ENCODE measurements at places on chromosomes 2 and 18.

DNA sequence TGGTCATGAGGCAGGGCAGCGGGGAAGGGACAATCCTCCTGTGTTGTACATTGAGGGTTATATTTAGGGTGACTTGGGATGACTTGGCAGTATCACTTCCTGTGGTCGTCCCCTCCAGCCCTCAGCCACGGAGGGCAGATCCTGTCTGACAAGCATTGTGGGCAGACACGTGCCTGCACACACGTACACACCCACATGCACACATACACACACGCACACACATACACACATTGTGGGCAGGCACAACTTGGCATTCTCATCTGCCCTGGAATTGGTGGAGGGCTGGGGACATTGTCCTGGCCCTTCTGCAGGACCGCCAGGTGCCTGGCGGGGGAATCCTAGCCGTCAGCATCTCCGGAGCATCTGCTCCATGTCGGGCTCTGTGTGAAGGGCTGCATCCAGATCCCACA is 47.6 kb downstream of the ODC1 start:
- DNase-seq, result no peak

DNA sequence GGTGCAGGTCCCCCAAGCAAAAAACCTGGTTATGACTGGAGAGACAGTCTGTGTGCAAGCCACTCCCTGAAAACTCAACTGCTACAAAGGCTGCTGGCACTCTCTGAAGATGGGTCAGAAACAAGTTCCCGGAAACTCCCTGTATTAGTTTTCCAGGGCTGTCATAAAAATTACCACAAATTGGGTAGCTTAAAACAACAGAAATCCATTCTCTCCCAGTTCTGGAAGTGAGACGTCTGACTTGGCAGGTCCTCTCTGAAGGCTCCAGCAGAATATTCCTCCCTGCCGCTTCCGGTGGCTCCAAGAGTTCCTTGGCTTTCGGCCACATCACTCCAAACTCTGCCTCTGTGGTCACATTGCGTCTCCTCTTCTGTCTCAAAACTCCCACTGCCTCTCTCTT is 30.1 kb upstream of the SERPINE2 start:
- DNase-seq, result no peak

- DNase-seq, result no peak
These were observed 35.1 kb downstream of the VPS54 start for GRCh38 chr2:63983986-63984605.

GRCh38 chr2:207110715-207111114 is 55.0 kb downstream of the KLF7 start:
- no peak for DNase-seq

GRCh38 chr2:119692310-119692709 is 13.3 kb downstream of the TMEM177 start:
- no peak for DNase-seq

- no peak for DNase-seq
These were observed 1257.4 kb upstream of the ZEB2 start for GRCh38 chr2:145777297-145777696.

GRCh38 chr2:20448977-20449306 is 2.1 kb downstream of the RHOB start:
- DNase-seq, result no peak

- DNase-seq, result no peak
These were observed 626.2 kb upstream of the CDH7 start for GRCh38 chr18:65124633-65125032.

DNA sequence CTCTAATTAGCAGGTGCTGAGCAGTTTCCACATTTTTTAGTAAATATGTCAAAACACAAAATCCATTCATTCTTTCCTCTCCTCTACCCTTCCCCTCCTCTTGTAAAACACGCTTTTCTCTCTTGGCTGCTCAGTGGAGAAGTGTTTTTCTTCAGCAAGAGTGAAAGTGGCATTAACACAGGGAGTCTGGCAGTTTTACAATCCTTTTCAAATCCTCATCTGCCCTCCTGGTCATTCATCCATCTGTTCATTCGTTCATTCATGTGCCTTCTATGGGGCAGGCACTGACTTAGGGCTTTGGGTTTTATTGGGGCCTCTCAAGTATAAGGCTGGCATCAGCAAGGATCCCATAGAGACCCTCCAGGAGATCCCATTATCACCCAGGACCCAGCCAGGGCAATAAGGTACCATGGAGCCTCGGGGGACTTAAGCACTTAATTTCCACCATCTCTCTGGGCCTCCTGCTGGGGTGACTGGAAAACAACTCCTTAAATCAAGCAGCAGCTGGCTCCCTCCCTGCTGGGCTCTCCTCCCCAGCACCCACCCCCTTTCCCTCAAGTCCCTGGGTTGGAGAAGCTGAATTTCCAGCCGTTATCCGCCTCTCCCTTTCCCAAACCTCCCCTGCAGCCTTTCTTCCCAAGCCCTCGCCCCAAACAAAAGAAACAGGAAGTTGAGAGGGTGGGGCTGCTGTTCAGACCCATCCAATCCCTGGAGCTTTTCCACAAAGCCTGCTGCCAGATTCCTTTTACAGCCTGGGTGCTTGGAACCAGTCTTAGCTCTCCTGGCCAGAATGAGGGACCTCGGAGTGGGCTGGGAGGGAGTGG is 32.6 kb downstream of the MARCHF4 start:
- peak; percentile 88 for DNase-seq

DNA sequence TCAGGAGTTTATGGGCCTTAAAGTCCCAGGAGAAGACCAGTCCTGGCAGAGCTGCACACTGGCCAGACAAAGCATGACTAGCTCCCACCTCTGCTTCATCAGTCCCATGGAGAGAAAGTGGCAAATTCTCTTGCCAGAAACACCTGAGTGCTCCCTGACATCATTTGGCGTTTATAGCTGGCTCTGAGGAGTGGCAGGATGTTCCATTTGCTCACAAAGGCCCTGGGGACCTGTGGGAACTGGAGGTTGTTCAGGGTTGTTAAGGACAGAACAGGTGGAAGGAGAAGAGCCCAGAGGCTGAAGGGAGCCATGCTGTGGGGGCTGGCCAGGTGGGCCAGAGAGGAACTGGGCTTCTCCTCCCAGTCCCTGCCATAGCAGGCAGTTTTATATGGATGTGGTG is 56.1 kb downstream of the RPL37A start:
- peak; percentile 56 for DNase-seq

DNA sequence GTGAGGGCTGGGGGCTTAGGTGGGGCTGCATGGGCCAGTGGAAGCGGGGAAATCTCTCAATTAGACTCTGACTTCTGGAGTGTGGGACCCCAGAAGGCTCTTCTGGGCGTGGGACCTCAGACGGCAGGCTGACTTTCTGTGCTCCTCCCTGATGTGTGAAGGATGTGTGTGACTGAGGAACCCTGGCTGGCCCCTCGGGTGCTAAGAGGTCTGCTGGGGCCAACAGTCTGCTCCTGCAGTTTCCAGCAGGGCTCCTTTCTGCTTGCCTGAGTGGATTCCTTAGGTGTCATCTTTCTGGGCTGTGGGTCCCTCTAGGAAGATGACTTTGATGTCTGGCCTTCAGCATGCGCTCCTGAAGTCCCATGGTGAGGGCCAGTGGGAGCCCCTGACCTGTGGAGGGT is 167.5 kb downstream of the DYSF start:
- DNase-seq, result no peak

DNA sequence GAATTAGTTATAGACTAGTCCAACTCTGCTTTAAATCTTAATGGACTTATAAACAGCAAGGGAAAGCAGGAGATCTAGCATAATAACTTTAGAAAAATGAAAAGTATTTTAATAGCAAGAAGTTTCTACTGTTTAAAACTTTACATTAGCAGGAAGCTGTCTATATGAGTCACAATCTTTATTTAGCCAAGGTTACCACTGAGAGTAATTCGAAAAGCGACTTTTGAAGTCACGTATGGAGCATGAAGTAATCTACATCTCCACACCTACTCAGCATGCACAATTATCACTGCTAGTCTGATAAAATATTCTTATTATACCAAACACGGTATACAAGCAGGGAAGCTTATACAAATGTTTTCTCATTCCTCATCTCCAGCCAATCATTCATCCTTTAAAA is 515.4 kb upstream of the SOX11 start:
- no peak for DNase-seq

DNA sequence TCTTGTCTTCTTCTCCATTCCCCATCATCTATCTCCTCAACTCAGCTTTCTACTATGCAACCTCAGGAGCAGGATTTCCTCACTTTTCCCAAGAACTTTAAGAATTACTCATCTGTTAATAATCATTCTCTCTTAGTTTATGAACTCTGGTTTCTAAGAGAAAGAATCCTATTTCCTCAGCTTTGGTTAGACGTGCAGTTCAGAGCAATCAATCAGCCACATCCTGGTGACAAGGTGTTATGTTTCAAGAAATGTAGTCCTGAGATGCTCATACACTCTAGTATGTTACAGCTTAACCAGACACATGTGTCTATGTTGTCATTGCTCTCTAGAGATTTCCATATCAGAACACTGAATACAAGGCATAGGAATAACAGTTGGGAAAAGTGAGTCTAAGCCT is 277.9 kb downstream of the MBD2 start:
- no peak for DNase-seq

DNA sequence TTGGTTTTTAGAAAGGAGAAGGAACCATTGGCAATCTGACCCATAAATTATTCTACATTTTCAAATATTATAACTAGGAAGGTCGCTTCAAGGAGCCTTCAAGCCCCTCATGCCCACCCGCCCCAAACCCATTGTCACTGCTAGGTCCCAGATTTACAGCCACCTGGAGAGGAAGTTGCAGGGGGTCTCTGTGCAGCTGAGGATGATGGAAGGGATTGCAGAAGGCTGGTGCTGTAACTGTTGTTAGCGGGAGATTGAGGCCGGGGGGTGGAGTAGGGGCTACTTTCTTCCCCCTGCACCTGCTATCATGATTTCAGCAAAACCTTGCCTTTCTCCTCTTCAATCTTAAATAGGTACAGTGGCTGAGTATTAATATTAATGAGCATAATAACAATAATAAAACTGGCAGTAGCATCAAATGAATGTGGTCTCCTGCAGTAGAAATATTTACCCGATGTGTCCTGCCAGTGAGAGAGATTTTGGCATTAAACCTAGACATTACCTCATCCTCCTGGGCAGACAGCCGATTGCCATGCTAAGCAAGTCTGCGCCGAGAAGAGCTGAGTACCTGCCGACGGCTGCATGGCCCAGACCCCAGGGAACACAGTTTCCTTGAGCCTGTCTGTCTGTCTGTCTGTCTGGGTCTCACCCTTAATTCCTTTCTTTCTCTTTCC is 225.4 kb downstream of the FAM210A start:
- peak; percentile 59 for DNase-seq

- no peak for DNase-seq
These were observed 123.3 kb upstream of the CWC22 start for GRCh38 chr2:180130403-180130802.

DNA sequence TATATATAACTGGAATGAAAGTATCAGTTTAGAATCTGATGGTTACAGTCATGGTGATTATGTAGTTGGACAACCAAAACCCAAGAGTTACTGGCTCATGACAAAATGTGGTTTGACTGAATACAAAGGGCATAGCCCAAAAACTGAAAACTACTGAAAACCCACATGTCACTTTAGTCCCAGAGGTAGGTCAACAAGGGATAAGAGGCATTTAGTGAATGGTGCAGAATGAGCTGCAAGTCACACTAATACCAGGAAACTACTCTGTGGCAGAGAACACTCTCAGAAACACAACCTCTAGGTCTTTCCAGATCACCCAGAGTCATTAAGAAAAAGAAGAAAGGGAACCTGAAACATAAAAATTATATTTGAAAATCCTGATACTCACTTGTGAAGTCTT is 154.5 kb downstream of the AGPS start:
- no peak for DNase-seq

GRCh38 chr18:5294113-5294456 is 1.4 kb downstream of the ZBTB14 start:
- no peak for DNase-seq

DNA sequence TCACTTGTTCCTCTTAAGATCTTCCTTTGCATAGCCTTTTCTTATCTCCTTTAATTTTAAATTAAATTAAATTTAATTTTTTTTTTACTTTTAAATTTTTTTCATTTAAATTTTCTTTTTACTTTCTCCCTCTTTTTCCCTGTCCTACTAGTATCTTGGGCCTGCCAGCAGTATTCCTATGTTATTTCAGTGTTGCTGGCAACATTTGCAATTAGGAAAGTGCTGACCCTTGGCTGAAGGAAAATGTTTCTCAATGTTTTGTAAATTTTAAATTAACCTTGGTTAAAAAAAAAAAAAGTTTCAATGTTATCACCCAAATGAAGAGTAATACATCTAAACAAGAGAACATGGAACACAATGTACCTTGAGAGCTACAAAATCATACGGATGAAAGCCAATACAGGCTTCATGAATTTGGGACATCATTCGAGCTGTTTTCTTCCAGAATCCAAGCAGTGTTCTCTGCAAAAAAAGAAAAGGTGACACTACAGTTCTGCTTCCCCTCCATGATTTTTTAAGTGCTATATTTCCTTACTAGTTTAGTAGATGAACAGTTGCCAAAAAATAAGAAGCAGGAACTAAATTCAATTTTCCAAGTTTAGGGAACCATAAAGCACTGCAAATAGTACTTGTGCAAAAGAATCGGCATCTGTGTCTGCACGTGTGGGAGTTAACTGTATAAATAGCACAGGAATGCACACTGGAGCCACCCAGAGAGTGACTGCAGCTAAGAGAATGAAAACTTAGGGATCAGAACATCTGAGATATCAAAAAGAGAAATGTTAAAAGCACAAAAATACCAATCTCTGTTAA is 55.8 kb downstream of the ICA1L start:
- no peak for DNase-seq

DNA sequence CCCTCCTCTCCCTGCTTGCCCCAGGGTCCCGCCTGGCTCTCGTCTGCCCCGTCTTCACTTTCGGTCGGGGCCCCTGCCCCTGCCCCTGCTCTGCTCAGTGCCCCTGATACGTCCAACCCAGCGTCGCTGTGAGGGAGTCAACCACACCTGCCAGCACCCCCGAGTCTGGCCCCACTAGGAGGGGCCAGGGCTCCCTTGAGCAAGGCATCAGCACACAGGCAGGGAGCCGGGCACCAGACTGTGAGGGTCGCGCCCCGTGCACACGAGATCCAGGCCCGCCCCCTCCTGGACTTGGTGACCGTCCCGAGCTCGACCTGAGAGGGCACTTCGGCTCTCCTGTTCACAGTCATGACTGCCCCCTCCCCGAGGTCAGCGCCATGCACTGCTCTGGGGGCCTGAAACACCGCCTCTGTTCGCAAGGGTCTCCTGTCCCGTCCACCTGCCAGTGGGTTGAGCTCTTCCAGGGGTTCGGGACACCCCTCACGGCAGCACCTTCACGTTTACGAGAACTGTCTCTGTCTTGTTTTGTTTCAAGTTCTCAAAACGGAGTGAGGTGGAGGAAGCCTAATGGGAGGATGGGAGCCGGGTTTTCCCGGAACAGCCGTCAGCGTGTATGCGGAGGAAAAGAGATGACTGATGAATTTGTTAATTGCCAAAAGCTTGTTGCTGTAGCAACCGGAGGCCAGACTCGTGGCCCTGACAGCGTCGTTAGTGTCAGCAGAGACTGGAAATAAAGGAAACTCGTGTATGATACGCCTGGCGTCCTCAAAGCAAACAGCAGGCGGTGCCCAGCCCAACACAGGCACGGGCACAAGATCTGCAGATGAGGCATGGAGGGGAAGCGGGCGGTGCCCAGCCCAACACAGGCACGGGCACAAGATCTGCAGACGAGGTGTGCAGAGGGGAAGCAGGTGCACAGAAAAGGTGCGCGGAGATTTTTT is 48.2 kb upstream of the KCNG2 start:
- no peak for DNase-seq
